ENCODE measurements at places on chromosomes 1 and 21.
A peak's percentile ranks its signal among the peaks of the same experiment; 100 is the strongest.

GRCh38 chr1:9435153-9435636, 104.1 kb upstream of the SLC25A33 start:
- no peak for DNase-seq

DNA sequence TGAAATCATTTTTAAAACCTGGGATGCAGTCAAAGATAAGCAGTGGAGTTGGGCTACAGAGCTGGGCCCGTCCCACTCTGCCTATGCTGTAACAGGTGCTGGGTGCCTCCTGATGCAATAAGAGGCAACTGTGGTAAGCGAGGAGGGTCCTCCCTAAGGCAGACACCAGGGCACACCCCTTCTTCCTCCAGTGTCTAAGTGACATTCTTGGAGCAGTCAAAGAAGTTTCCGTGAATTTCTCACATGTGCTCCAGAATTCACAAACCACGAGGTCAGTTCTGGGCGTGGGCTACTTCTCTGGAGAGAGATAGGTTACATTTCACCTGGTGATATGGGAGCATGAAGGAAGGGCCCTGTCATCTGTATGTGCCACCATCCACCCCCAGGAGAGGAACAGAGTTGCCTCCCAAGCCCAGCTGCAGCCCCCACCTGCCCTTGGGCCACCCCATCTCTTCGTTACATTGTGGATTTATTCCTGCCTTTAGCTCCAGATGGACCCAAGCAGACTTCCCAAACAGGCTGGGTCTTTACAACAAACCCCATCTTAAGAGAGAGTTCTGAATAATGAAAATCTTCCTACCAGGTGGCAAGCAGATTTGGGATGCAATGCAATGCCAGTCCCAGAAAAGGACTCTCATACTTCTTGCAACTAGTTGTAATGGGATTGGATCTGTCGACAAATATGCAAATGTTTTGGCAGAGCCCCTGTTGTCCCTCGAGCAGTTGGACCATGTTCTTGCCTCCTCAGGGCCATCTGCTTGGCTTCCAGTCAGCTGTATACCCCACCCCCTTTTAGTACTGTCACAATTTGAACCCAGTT, 82.5 kb upstream of the CNTN2 start:
- no peak for DNase-seq

DNA sequence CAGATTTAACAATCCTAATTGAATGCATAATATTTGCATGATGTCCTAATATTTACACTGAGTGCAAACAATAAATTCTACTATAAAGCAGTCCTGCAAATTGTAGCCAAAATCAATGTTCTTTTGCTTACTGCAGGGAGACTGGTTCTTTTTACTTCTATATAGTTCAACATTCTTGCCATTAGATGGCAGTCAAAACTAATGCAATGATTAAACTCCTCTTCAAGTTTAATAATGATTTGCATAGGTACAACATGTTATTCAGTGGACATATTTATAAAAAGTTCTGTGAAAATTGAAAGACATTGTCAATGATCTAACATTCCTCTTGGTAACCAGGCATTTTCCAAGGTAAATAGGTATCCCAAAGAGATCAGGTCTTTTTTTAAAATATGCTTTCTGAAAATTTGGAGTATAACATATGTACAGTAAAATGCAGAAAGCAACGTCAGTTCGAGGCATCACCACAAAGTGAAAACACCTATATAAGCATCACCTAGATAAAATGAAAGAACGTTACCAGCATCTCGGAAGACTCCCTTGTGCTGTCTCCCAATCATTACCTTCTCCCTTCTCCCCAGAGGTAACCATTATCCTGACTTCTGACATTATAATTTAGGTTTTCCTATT, 9.8 kb upstream of the FNBP1L start:
- no peak for DNase-seq

DNA sequence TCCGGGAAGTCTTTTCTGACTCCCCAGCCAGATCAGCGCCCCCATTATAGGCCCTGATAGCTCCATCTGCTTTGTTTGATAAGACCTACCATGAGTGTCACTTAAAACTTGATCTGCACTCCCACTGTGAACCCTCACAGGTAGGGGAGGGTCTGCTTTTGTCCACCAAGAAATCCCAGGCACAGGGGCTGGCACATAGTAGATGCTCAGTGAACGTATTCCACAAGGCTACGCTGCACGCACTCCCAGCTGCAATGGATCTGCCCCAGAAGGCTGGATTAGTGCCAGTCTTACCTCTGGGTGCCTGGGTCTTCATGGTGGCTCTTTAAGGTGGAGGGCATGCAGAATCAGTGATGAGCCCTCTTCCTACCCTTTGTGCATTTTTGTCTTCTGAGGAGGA, 447.1 kb downstream of the PTPRU start:
- no peak for DNase-seq

DNA sequence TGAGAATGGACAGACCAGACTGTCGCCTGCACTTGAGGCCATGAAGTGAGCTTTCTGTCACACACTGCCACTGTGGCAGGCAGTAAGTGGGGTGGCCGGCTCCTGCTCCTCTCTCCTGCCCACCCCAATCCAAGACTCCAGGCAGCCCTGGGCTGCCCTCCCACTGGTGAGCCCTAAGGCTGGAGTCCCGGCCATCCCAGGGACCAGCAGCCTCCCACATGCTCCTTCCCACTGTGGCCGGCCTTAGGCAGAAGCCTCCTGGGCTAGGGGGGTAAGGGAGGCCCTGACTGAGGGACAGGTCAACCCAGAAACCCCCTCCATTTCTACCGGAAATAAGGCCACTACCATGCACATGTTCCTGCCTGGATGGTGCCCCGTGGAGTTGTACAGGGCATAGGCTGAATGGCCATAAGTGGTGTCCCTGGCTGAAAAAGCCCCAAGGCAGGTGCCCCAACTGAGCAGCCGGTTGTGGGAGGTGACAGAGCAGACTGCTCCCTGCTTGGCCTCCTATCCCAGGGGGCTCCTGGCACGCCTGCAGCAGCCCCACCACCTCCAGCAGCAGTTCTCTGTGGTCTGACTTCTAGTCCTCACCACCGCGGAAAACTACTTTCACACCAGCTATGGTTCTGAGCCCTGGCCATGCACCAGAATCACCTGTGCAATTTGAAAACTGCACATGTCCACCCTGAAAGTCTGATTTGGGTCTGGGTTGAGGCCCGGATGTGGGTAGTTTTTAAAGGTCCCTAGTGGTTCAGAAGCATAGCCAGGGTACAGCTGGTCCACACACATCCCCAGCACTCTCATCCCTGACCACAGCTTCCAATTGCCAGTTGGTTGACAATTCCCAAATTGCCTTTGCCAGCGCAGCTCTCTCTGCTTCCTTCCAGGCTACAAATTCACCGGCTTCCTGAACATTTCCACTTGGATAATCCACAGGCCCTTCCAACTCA, 1.6 kb upstream of the ARTN start:
- DNase-seq: no peak

DNA sequence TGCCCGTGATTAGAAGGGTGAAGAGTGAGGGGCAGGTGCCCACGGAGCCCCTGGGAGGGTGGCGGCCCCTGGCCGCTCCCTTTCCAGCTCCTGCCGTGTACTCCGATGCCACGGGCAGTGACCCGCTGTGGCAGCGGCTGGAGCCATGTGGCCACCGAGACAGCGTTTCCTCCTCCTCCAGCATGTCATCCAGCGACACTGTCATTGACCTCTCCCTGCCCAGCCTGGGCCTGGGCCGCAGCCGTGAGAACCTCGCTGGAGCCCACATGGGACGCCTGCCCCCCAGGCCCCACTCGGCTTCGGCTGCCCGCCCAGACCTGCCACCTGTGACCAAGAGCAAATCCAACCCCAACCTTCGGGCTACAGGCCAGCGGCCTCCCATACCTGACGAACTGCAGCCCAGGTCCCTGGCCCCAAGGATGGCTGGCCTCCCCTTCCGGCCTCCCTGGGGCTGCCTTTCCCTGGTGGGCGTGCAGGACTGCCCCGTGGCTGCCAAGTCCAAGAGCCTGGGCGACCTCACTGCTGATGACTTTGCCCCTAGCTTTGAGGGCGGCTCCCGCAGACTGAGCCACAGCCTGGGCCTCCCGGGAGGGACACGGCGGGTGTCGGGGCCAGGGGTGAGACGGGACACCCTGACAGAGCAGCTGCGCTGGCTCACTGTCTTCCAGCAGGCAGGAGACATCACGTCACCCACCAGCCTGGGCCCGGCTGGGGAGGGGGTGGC, 22.0 kb downstream of the PANK4 start:
- no peak for DNase-seq

- DNase-seq: no peak
Measured at GRCh38 chr21:42617486-42617885, 35.9 kb upstream of the PDE9A start.

- DNase-seq: no peak
Measured at GRCh38 chr1:117169871-117170596, 40.7 kb downstream of the VTCN1 start.

GRCh38 chr1:159889202-159889601, 10.8 kb downstream of the CFAP45 start:
- no peak for DNase-seq

DNA sequence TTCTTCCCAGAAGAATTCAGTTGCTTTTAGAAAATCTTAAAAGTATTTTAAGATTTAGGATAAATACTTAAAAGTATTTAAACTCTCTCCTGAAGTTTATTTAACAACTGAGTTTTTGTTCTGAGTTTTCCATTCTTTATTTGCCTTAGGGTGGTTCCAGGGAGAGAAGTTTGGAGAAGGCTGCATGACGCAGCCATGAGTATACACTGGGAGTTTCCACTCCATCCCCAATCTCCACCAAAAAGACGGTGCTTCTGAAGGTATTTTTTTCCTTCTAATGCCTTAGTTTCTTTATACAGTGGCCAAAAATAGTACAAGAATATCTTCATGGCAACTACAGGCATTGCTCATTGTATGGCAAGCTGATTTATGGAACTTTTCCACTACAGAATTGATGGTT, 122.7 kb downstream of the ST6GALNAC5 start:
- DNase-seq: no peak

- no peak for DNase-seq
Measured at GRCh38 chr1:91499904-91500755, 521 bp upstream of the CDC7 start.

DNA sequence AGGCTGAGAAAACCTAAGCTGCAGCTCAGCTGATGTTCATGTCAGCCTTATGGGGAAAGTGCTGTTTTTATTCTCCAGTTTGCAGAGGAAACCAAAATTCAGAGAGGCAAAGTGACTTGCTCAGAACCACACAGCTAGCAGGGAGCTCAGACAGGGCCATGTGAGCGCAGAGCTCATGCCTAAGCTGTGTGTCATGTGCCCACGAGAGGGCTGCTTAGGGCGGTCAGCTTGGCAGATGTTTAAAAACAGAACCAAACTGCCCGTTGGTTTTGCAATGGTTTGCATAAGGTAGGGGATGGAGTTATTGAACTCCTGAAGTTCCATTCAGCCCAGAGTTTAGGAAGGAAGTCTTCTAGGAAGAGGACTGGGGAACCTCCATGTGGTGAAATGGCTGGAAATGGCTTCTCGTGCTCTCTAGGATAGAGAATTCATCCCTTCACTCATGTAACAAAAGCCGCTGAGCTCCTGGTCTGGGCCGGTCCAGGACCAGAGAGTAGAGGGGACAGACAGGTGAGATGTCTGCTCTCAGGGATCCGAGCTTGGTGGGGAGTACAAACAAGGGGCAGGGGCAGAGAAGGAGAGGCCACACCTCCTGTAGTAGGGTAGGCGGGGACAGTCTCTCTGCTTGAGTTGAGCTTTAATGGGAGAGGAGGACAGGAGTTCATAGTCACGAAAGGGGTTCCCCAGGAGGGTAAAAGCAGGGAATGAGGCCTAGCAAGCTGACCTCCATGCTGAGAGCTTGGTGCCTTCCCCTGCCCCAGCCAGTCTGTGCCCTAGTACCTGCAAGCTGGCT, 46.9 kb downstream of the ARHGEF10L start:
- DNase-seq: no peak

DNA sequence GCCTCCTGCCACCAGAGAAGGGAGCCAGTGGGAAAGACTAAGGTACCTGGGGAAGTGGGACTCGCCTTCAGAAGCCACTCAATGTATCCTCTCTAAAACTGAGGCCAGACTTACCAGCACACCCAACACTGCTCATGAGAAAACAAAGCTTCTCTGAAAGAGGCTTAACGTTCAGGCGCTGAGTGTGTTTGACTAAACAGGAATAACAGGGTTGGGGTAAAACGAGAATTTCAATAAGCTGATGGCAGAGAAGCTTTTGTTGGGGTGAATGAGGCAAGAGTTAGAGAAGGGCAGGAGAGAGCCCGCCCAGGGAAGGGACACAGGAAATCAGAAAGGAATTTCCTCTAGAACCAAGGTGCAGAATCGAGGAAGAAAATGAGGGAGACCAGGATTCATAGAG, 1.7 kb upstream of the SPRR3 start:
- no peak for DNase-seq

- DNase-seq: no peak
Measured at GRCh38 chr1:151043163-151043562, 4.4 kb upstream of the C1orf56 start.

DNA sequence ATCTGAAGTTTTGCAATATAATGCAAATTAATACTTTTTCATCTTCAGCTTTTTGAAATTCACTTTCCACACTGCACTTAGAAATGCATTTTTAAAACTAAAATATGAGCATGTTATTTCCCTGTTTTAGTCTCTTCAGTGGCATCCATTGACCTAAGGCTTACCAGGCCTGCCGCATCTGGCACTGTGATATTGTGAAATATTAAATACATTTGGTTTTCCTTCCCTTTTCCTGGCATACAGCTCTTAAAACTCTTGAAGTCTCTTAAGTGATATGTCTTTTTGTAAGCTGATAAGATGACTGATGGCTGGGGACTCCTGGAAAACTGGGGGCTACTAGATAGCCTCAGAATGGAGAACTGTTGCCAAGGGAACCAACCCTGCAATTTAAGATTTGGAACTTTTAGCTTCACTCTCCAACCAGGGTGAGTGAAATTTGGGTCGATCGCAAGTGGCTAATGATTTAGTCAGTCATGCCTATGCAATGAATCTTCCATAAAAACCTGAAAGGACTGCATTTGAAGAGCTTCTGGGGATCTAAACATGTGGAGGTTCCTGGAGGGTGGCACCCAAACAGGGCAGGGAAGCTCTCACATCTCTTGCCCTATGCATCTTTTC, 75.5 kb upstream of the PDC start:
- DNase-seq: no peak

DNA sequence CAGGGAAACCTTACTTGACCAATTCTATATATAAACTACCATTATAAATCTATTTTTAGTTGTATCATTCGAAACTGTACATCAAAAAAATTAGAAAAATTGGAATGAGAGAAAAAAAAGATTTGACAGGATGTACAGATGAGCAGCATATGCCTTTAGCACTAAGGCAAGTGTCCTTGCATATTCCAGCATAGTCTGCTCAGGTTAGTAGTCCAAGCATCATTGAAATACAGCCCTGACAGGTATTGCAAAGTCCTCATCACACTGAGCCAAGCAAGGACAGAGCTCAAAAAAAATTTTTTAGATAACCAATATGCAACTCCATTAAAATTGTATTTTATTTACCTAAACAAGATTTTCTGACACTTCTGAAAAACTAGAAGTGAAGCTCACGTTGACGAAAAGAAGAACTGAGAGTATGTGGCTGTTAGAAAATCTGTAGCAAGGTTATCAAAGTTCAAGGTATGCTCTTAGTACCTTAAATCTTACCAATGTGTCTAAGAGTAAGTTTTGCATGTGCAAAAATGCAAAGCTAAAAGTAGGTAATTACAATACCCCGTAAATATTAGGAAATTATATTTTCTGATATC, 465.6 kb upstream of the ADGRL4 start:
- no peak for DNase-seq

GRCh38 chr1:42157667-42158066, 4.5 kb downstream of the GUCA2B start:
- peak; percentile 80 for DNase-seq

GRCh38 chr1:98991127-98992012, 13.3 kb downstream of the PLPPR5 start:
- peak; percentile 1 for DNase-seq

GRCh38 chr1:31843506-31843905, 27.7 kb upstream of the SPOCD1 start:
- peak; percentile 58 for DNase-seq

- no peak for DNase-seq
Measured at GRCh38 chr1:88648706-88649105, 35.4 kb upstream of the PKN2 start.

Measured in SHP77 (cell line).